Astrocyte (in vitro differentiated cells and primary cell): ENCODE measurements at places on chromosomes 11 and 22. TPM values are rescaled to one million over a fixed set of nuclear protein-coding genes. Genes with fewer than 3 reads are reported as not detected.

DNA sequence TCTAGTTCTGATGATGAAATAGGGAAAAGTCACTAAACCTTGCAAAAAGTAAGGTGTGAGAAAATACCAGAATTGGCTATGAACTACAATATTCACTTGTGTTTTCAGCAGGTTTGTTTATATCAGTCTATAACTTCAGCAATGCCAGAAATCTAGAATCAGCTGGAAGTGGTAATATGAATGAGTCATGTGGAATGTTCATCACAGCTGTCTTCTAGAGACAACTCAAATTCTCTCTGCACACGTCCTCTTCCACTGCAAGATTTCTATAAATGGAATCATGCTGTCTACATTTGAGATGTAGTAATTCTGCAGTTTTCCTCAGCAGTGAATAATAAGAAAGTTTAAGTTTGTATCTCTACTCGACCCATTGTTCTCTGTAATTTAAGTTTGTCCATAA lies 89.9 kb downstream of the OR4A15 start:
- H3K27ac ChIP-seq: no peak overlapping the region
- H3K27me3 ChIP-seq: no peaks in the 10 kb centered on the region
- DNase-seq: no peak
- H3K4me3 ChIP-seq: no peak overlapping the region
- H3K36me3 ChIP-seq: no peaks in the 10 kb centered on the region

Gene CNTN5
- total RNA-seq: 1.1 and 2.5 TPM in 2 replicates

Gene TIGD3
- total RNA-seq: 0.20 and 0.29 TPM in 2 replicates

DNA sequence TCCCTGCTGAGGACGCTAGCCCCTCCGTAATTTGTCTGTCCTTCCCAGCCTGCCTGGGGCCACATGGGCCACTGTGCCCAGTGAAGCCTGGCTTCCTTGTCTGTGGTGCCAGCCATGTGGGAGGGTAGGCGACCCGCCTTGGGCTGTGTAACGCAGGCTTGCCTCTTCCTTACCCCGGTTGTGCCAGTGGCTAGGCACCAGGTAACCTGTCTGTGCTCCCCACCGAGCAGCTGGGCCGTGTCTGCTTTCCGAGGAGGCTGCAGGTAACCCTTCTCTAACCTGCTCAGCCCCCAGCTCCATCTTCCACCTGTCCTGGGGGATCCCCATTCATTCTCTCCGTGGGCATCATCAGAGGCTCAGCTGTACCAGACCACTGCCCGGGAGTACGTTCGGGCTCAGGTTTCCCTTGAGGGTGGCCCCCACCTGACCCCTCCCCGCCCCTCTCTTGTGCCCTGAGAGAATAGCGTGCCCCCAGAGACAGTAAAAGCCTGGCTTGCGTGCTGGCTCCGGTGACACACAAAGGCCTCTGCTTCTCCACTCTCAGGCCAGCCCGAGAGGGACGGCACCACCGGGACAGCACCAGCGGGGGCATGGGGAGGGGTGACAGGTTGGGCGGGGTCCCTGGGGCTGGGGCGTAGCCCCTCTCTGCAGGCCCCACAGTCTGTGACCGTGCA lies 79.1 kb downstream of the CDKN1C start:
- H3K27ac ChIP-seq: no peak overlapping the region
- no peaks in the 10 kb centered on the region for H3K36me3 ChIP-seq
- no peaks in the 10 kb centered on the region for H3K4me1 ChIP-seq
- no peak overlapping the region for H3K4me3 ChIP-seq
- no peak for DNase-seq

DNA sequence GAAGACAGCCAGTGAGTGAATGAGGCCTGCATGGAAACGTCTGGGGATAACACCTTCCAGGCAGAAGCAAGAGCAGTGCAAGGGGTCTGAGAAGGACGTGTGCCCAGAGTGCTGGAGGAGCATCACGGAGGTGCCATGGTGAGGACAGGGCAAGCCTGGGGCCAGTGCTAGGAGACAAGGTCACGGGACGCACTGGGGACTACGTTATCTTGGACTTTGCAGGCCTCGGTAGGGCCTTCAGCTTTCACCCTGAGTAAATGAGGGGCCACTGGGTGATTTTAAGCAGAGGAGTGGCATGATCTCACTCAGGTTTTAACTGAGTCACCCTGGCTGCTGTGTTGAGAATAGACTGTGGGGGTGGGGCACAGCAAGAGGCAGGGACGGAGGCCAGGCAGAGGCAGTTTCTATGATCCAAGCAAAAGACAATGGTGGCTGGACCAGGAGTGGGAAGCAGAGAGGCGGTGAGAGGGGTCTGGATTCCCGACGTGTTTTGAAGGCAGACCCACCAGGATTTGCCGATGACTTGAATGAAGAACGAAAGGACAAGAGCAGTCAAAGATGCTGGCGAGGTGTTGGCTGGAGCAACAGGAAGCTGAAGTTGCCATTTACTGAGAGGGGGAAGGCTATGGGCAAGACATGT lies 102.7 kb upstream of the PARVA start:
- no peaks in the 10 kb centered on the region for H3K36me3 ChIP-seq
- peak; percentile 43 for DNase-seq
- H3K27ac ChIP-seq: peak overlapping the region; percentile 64
- H3K27me3 ChIP-seq: no peaks in the 10 kb centered on the region
- peaks cover 37% of the 10 kb centered on the region for H3K4me1 ChIP-seq

GRCh38 chr11:104222464-104222863 lies 58.5 kb upstream of the PDGFD start:
- DNase-seq: no peak
- no peaks in the 10 kb centered on the region for H3K27me3 ChIP-seq
- H3K4me3 ChIP-seq: no peak overlapping the region
- no peaks in the 10 kb centered on the region for H3K4me1 ChIP-seq
- H3K27ac ChIP-seq: no peak overlapping the region

DNA sequence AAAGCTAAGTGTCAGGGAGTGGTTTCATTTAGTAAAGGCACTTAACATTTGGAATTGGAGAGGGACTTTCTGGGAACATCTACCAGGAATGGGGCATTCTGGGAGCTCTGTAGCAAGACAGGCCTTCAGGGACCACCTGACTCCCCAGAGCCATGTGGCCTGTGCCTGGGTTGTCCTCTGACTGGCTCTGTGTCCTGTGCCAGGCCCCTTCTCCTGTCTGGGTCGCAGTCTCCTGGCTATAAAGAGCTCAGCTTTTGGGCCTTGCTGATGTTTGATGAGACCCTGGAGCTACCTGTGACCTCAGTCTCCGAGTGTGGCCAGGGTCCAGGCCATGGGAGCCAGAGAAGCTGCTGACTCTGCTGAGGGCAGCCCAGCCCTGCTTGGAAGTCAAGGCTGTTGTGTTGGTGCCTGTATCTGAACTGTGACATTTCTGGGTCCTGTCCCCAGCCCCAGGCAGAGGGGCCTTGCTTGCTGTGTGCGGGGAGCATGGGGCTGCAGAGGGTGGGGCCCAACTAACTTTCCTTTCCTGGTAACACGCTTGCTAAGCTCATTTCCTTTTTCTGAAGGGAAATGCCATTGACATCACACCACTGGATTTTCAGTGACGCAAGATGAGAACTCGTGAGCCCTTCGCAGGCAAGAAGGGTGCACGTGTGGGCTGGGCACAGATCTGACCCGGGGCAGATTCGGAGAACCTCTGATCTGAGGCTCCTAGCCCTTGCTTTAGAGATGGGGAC lies 41.3 kb downstream of the LRRC32 start:
- no peaks in the 10 kb centered on the region for H3K36me3 ChIP-seq
- no peak overlapping the region for H3K4me3 ChIP-seq
- peak overlapping the region; percentile 10 for H3K27ac ChIP-seq
- peaks cover 16% of the 10 kb centered on the region for H3K4me1 ChIP-seq
- H3K27me3 ChIP-seq: no peaks in the 10 kb centered on the region

DNA sequence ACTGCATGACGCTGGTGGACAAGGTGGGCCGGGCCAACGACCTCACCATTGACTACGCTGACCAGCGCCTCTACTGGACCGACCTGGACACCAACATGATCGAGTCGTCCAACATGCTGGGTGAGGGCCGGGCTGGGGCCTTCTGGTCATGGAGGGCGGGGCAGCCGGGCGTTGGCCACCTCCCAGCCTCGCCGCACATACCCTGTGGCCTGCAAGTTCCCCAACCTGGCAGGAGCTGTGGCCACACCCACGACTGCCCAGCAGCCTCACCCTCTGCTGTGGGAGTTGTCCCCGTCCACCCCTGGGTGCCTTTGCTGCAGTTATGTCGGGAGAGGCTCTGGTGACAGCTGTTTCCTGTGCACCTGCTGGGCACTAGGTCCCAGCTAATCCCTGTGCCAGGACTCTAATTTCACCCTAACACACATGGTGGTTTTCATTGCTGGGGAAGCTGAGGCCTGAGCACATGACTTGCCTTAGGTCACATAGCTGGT lies 49.0 kb upstream of the PPP6R3 start:
- H3K36me3 ChIP-seq: peaks cover 2% of the 10 kb centered on the region
- H3K27me3 ChIP-seq: no peaks in the 10 kb centered on the region
- DNase-seq: no peak
- H3K27ac ChIP-seq: no peak overlapping the region
- H3K4me3 ChIP-seq: no peak overlapping the region

- H3K4me3 ChIP-seq: no peak overlapping the region
- DNase-seq: no peak
- no peaks in the 10 kb centered on the region for H3K36me3 ChIP-seq
- no peaks in the 10 kb centered on the region for H3K4me1 ChIP-seq
- H3K27ac ChIP-seq: no peak overlapping the region
- no peaks in the 10 kb centered on the region for H3K27me3 ChIP-seq
Measured at GRCh38 chr22:49760630-49761571, 66.8 kb downstream of the BRD1 start.

- H3K27ac ChIP-seq: no peak overlapping the region
- no peak overlapping the region for H3K4me3 ChIP-seq
- no peaks in the 10 kb centered on the region for H3K27me3 ChIP-seq
- no peak for DNase-seq
Measured at GRCh38 chr22:22816766-22817410, 70.7 kb upstream of the IGLL5 start.

Gene UPK3A
- not detected in 2 replicates for total RNA-seq

Gene MRGPRX3
- total RNA-seq: not detected in 2 replicates

- H3K27ac ChIP-seq: no peak overlapping the region
- no peaks in the 10 kb centered on the region for H3K27me3 ChIP-seq
- no peaks in the 10 kb centered on the region for H3K36me3 ChIP-seq
- H3K4me3 ChIP-seq: no peak overlapping the region
Measured at GRCh38 chr22:37309211-37310074, 27.1 kb downstream of the CYTH4 start.

DNA sequence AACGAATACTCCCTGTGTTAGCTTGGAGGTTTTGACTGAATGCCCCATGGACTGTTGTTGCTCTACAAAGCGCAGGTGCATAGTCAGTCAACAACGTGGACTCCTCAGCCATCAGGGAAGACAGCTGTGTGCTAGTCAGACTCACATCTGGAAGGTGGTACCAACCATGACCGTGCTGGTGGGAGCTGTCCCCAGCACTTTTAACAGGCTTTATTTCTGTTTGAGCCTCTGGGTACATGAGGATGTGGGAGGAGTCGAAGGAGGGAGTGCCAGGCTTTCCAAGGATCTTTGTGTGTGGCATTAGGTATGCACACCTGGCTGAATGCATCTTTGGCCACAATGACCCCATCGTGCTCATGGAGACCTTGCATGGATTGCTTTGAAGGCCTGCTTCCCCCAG lies 6.6 kb downstream of the RASSF10 start:
- peaks cover 44% of the 10 kb centered on the region for H3K27me3 ChIP-seq
- H3K4me1 ChIP-seq: no peaks in the 10 kb centered on the region
- H3K36me3 ChIP-seq: no peaks in the 10 kb centered on the region
- H3K4me3 ChIP-seq: no peak overlapping the region

Gene CCDC87
- 0.31 and 0.34 TPM in 2 replicates for total RNA-seq

- no peak overlapping the region for H3K4me3 ChIP-seq
- H3K36me3 ChIP-seq: no peaks in the 10 kb centered on the region
- H3K27ac ChIP-seq: no peak overlapping the region
- DNase-seq: no peak
- no peaks in the 10 kb centered on the region for H3K4me1 ChIP-seq
Measured at GRCh38 chr22:49752598-49753091, 75.0 kb downstream of the BRD1 start.

GRCh38 chr11:60389279-60389910 lies 6.9 kb upstream of the MS4A14 start:
- H3K4me1 ChIP-seq: no peaks in the 10 kb centered on the region
- no peak for DNase-seq
- H3K27ac ChIP-seq: no peak overlapping the region
- H3K4me3 ChIP-seq: no peak overlapping the region
- no peaks in the 10 kb centered on the region for H3K27me3 ChIP-seq
- H3K36me3 ChIP-seq: no peaks in the 10 kb centered on the region

Gene KCNQ1OT1
- total RNA-seq: 2.5 TPM in 2 replicates

GRCh38 chr22:37063431-37064420 lies 12.2 kb downstream of the KCTD17 start:
- H3K4me1 ChIP-seq: no peaks in the 10 kb centered on the region
- DNase-seq: no peak
- no peak overlapping the region for H3K27ac ChIP-seq
- peaks cover 10% of the 10 kb centered on the region for H3K27me3 ChIP-seq
- H3K36me3 ChIP-seq: no peaks in the 10 kb centered on the region

Gene BTBD18
- not detected in 2 replicates for total RNA-seq

DNA sequence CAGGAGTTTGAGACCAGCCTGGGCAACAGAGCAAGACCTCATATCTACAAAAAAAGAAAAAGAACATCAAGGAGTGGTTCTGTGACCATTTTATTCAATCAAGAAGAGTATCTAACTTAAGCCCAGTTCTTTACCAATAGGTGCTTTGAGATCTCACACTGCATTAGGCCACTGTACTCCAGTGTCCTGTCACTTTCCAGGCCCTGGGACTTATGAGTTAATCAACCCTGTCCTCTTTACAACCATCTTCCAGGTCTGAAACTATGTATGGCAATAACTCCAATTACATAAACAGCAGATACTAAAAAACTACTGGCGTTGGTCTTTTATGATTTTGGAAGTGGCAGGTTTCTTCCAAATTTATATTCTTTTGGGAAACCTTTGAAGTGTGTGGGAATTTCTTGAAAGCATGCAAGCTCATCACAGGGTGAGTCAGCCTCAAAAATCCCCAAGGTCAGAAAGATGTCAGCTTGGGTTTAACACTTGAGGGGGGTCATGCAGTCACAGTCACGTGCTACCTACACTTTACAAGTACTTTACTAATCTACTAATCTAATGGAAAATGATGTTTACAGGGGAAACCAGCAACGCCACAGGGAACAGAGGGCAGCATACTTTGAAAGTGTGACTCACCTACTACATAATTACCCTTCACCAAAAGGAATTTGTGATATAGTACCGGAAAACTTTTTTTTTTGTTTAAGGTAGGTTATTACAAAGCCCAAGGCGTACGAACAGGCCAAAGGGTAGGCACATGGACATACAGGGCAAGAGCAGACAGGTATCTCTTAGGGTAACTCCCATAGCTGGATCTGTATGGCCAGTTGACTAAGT lies 15.6 kb downstream of the PISD start:
- DNase-seq: peak; percentile 99
- H3K27ac ChIP-seq: peak overlapping the region; percentile 97
- H3K27me3 ChIP-seq: no peaks in the 10 kb centered on the region
- H3K36me3 ChIP-seq: no peaks in the 10 kb centered on the region
- H3K4me1 ChIP-seq: peaks cover 36% of the 10 kb centered on the region

DNA sequence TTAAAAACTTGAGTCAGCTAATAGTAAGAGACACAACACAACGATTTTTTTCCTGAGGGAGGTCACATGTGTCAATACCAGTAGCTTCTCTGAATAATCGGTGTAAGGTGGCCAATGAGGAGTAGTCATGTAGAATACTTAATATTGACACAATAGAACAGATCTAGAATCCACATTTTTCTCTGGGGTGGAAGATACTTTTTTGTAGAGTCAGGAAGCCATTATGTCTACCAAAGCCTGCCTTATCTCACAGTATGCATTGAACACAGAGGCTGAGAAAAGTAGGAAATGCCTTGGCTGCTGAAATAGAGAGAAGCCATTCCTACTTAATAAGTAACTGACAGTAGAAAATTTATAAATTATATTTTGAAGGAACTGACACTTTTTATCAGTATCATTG lies 725.0 kb downstream of the METTL15 start:
- H3K36me3 ChIP-seq: no peaks in the 10 kb centered on the region
- no peak overlapping the region for H3K4me3 ChIP-seq
- no peaks in the 10 kb centered on the region for H3K27me3 ChIP-seq
- peaks cover 44% of the 10 kb centered on the region for H3K4me1 ChIP-seq
- H3K27ac ChIP-seq: peak overlapping the region; percentile 97
